Stimulated activated naive CD4-positive, alpha-beta T cell treated with Interleukin-2 at 50 U/mL for 16 hours (primary cell): ENCODE measurements at places on chromosomes 1 and 21.

DNA sequence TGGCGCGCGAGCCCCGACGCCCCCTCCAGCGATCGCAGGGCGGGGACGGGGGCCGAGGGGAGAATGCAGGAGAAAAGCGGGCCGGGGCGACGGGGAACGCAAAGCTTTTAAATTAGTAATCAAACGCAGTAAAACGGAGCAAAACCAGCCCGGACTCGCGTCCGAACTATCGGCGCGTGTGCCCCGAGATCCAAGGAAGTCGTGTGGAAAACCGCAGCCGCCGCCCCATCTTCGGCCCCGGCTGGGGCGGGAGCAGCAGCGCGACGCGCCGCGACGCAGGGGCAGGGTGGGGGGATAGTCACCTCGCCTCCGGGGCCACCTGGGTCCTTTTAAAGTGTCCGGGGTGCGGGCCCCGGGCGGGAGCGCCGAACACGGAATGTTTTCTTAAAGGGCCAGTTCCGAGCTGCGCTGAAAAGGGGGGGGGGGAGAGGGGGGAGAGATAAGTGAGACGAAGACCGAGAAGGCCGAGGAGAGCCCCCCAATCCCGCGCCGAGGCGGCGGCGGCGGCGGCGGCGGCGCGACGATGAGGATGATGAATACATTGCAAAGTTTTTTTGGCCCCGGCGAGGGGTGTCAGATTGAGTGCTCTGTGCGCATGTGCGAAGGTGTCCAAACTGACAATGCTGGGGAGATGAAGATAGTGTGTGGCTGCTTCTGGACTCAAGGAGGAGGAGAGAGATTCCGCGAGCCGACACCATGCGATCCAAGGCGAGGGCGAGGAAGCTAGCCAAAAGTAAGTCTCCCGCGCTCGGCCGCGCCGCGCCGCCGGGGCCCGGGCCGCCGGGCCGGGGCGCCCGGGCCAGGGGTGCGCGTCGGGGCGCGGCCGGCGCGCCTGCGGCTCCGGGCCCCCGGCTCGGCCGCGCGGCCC, at the start of gene PRDM16:
Gene PRDM16 (plus strand): TSS at position 640 of the 868 bp plus-strand sequence. CDS start 57 bp downstream, at position 697.
- DNase-seq: no peak

DNA sequence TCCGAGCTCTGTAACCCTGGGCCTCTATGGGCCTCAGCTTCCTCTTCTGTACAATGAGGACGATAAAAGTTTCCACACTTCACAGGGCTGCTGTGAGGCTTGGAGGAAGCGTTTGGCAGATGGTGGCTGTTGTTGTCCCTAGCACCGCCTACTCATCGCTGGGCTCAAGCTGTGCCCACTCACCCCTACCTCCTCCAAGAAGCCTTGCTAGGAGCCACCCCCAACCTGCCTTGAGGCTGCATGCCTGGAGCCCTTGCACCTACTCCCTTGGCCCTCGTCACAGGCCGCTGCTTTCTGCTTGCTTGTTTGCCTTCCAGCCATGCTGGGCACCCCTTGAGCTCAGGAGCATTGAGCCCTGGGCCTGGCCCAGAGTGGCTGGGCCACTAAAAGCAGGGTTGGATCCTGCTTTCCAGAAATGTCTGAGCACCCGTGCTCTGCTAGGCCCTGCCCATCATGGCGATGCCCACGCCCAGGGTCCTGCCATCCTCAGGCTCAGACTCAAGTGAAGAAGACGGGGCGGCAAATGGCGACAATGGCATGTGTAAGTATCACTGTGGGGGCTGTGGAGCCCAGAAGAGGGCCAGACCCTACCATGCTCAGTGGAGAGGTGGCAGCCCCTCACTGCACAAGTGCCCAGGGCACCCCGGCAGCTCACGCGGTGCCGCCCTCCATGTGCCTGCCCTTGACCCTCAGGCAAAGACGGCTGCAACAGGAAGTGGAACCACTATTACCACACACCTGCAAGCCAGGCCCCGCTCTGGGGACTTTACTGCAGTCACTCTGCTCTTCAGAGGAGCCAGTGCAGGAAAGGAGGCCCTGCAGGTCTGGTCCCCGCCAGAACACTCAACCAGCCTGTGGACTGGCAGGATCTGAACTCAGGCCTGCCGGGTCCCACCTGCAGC, 9.5 kb downstream of the SH3BGRL3 start:
- DNase-seq: no peak

- no peak for DNase-seq
Observed at GRCh38 chr1:51960262-51960661, 30.2 kb downstream of the RAB3B start.

GRCh38 chr1:58921342-58921741, 137.5 kb upstream of the JUN start:
- DNase-seq: no peak

DNA sequence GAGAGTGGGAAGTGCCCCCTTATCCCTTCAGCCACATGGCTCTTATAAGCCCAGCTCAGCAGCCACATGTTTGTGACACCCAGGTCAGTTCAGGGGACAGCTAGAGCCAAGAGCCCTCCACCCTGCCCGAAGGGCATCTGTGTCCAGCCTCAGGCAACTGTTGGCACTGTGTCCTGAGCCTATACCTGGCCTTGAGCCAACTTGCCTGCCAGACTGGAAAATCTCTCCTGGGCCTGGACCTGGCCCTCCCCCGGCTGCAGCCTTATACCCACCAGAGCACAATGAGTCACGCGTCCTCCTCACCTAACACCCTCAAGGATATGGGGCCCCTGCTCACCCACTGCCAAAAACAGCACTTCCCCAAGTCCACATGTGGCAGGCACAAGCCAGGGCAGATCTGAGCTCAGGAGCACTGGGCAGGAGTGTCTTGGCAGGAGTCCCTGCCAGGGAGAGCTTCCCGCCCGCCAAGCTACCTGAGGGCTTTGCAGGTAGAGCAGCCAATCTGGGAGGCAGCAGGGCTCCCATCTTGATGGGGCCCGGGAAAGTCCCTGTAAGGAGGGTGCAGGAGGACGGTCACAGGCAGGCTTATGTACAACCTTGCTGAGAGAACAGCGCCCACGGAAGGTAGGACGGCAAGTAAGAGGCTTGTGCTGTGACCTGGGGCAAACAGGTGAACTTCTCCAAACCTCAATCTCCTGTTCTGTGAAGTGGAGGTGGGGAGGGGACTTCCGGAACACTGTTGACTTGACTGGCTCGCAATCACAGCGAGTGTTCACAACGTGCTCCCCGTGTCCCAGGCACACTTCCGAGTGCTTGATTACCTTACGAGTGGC, 19.8 kb upstream of the HSPG2 start:
- DNase-seq: peak; percentile 52
